Activated T-cell treated with anti-CD3 and anti-CD28 coated beads, Interleukin-2, amount 50 U/mL, for 1 hour (primary cell): ENCODE measurements at places on chromosomes 12 and 14.

GRCh38 chr12:67085699-67086098 lies 183.5 kb upstream of the CAND1 start:
- no peak for DNase-seq

DNA sequence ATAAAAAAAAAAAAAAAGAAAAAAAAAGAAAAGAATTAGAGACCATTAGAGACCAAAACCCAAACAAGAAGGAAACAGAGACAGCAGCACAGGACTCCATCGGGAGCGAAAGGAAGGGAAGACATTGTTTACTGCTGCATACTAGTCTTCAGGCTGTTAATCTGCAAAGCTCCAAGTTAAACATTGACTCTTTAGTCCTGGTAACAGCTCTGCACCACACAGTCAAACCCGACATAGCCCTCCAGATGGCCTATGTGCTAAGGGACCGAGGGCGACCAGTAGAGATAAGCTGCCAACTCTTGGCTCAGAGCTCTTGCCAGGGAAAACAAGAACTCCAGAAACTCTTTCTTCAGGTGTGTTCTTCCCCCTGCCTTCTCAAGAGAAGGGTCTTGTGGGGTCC lies 7.8 kb downstream of the P2RX4 start:
- no peak for DNase-seq

- no peak for DNase-seq
Measured at GRCh38 chr12:106600503-106600902, 17.7 kb downstream of the RFX4 start.

DNA sequence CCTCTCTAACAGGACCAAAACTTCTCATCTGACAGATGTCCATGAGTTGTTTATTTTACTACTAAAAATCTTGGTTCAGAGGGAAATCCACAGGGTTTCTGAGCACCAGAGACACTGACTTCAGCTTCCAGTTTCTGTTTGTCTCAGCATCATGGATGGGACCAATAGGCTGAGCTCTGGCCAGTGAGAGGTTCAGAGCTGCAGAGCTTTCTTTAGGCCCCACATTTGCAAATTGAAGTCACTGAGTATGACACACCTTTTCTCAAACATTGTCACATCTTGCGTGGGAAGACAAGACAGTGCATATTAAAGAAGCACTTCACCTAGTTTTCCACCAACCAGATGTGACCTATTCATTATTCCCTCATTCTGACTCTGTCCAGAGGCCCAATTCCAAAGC lies 45.2 kb downstream of the RDH12 start:
- no peak for DNase-seq

DNA sequence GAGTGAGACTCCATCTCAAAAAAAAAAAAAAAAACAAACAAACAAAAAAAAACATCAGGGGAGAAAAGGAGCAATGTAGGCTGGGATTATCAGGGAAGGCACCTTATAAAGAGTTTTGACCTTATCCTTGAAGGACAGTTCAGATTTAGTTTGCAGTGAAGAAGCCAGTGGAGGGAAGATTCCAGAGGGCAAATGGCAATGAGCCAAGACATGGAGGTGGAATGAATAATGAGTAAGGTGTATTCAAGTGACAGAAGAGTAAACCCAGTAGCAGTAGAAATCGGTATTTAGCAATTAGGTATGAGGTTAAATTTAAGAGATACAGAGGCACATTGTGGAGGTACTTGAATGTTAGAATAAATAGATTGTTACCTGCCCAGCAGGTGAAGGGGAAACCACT lies 2.2 kb upstream of the DUSP16 start:
- no peak for DNase-seq

- DNase-seq = no peak
Measured at GRCh38 chr14:60303745-60304144, 54.7 kb downstream of the PPM1A start.

DNA sequence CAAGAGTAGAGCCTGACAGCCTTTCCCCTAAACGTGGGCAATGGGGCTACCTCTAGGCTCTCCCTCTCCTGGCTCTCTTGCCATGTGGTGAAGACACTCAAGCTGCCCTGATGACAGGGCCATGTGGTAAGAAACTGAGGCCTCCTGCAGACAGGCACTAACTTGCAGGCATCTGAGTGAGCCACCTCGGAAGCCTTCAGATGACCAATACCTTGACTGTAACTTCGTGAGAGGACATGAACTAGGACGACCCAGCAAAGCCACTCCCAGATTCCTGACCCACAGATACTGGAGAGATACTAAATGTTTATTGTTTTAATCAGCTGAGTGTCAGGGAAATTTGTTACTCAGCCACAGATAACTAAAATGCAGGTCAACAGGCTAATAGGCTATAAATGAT lies 96.4 kb downstream of the EFCAB11 start:
- DNase-seq = no peak

- DNase-seq = no peak
Measured at GRCh38 chr12:89451841-89452251, 72.8 kb downstream of the GALNT4 start.

GRCh38 chr14:64945431-64946178 lies 3.1 kb upstream of the GPX2 start:
- no peak for DNase-seq

GRCh38 chr14:89304561-89304960 lies 112.5 kb downstream of the FOXN3 start:
- DNase-seq = no peak

DNA sequence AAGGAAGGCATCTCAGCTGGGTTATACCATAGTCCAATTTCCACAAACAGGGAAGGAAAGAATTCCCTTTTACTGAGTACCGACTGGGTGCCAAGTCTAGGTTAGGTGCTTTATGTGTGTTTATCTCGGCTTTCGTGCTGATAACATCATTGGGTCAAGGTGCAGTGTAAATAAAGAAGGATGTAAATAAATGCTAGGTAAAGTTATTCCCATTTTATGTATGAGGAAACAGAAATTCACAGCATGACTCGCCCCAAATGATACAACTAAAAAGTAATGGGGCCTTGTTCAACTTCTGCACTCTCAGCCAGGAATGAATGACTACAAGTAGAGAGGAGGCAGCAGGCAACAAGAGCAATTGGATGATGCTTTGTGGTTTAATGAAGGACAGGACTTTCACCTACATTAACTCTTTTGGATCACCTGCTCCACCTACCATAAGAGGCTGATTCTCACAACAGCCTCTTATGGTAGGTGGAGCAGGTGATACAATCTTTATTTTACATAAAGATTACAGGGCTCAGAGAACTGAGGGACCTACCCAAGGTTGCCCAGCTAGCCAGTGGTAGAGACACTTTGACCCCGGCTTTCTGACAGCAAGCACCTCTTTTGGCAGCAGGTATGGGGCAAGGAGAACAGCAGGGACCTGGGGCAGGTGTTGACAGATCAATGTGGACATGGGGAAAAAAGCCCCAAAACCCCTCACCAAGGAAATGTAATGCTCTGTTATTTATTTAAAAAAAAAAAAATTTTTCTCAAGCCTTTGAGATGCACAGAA lies 213.4 kb upstream of the NUDT4 start:
- no peak for DNase-seq

DNA sequence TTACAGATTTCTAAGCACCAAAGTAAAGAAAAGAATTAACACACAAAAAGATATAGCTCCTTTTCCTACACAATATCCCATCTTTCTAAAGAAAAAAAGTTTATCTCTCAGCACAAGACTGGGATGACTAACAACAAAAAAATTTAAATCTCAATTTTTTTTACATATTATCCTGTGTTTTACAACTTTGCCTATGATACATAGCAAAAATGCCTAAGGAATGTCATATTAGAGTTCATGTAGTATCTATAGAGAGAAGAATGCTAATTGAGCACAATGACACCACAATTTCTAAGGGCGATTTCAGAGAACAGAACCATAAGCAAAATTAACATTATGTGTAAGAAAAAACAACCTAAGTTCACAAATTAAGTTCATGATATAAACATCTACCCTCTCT lies 16.3 kb downstream of the C2CD5 start:
- DNase-seq = no peak

DNA sequence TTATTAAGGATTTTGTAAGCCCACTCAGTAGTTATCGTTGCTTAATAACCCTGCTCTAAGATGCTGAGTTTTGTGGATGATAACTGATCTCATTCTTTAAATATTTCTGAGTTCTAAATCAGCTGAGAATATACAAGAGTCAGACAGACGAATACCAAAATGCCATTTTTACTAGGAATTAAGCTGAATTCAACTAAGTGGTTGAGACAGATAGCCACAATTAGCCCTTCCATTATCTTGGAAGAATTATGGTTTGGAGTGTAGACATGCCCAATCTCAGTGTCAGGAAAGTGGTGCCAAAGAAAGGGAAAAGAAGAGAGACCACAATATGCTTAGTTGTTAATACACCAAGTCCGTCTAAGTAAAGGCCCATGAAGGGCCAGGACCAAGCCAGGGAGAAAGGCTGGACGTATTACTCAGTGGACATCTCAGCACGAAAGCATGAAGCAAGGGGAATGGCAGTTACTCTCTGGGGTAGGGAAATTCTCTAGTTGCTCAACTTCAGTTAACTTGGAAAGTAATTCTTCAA lies 58.6 kb downstream of the KCNA5 start:
- DNase-seq = no peak

- DNase-seq = peak; percentile 75
Measured at GRCh38 chr14:21846227-21846885, 172.7 kb upstream of the OR4E1 start.

GRCh38 chr12:104232609-104233280 lies 17.2 kb downstream of the TXNRD1 start:
- DNase-seq = no peak

DNA sequence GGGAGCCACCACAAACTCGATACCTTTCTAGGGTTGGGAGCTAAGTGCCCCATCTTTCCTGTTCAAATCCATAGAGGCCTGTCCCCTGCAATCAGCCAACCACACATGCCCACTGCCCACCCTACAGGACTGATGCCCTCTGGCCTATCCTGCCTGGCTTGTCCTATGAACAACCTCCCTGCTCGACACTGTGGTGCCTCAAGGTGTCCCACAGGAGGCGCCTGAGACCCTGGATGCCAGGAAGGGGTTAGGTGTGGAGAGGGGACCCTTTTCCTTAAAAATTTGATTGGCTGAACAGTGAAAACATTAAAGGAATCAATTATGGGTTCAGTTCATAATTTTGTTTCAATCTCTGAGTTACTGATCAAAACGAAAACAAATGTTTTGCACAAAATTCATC lies 97.3 kb upstream of the FZD10 start:
- DNase-seq = no peak

GRCh38 chr12:11793921-11794710 lies 144.6 kb downstream of the ETV6 start:
- DNase-seq = no peak
